ENCODE measurements at places on chromosomes 16 and 17.

DNA sequence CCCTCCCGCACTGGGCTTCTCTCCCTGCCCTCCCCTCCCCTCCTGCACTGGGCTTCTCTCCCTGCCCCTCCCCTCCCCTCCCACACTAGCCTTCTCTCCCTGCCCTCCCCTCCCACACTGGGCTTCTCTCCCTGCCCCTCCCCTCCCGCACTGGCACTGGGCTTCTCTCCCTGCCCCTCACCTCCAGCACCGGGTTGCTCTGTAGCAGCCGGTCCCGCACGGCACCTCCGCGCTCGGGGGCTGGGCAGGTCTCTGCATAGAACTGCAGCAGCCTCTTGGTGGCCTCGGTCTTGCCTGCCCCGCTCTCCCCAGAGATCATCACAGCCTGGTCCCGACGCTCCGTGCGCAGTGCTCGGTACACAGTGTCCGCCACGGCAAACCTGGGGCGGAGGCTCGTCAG, 9.8 kb downstream of the MYO1C start:
- DNase-seq = no peak

GRCh38 chr16:15613676-15614075, 29.3 kb downstream of the MARF1 start:
- no peak for DNase-seq

GRCh38 chr17:50210240-50211225, 9.1 kb upstream of the COL1A1 start:
- DNase-seq = peak; percentile 96

DNA sequence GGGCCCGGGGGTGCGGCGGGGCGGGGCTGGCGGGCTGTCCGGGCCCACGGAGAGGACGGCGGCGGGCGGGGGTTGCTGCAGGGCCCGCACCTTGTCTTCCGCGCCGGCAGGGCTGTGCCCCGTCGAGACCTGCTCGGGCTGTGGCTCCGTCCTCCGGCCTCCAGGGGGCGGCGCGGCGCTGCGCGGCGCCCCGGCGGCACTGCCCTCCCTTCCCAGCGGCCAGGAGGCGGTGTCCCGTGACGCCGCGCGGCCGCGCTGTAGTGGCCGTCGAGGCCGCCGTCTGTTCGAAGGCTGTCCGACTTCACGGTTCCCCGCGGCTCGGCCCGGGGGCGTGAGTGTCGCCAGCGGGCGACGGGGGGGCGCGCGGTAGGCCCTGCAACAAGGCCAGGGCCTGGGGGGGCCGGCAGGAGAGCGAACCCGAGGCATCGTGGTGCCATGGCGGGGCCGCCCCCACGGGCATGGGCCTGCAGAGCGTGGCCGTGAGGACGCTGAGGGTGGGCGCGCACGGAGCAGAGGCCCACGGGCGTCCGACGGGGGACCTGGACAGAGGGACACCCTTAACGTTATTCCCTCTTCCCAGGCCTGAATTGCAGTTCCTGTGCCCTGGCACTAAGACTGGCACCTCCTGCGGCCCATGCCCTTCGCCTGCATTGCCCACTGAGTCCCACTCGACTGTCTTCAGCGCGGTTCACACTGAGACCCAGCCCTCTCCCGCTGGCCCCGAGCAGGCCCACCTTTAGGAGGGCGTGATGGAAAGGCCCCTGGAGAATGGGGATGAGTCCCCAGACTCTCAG, at the start of gene PLEKHG4:
Gene PLEKHG4, plus strand, starts transcription at position 237 of the 794 bp plus-strand sequence. Its CDS starts 513 bp downstream, at position 750.
- no peak for DNase-seq

GRCh38 chr16:24635900-24636610, 93.4 kb upstream of the TNRC6A start:
- peak; percentile 94 for DNase-seq

- no peak for DNase-seq
Observed at GRCh38 chr16:88015806-88016140, 64.5 kb downstream of the BANP start.

DNA sequence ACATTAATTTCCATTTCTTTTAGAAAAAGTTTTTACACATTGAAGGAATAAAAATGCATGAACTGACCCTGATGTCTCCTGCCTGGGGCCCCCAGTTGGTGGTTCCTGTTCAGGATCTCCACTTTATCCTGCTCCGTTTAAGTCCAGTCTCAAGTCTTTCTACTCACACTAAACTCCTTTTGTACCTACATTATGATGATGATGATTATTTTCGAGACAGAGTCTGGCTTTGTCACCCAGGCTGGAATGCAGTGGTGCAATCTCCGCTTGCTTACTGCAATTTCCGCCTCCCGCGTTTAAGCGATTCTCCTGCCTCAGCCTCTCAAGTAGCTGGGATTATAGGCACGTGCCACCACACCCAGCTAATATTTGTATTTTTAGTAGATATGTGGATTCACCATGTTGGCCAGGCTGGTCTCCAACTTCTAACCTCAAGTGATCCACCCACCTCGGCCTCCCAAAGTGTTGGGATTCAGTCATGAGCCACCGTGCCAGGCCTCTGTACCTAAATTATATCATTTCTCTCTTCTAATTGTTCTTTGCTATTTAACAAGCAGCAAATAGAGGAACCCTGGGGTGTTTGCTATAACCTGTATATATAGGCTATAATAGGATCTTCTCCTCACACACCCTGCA, 2.2 kb upstream of the FOXK2 start:
- DNase-seq = no peak

DNA sequence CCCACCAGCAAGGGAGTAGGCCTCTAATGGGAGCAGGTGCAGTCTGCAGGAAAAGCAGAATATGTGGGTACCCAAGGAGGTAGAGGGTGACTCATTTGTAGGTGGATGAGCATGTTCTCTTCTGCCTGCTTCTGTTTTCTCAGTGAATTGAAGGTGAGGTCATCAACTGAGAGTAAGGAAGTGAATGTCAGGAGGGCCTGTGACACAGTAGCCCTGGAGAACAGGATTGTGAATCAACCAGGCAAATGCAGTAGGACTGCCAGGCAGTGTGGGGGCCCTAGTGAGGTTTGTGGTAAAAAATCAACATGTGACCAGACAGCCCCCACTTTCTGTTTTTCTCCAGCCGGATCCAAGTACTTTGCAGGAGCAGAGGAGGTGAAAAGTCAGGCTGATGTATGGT, 150.5 kb upstream of the SOX9 start:
- DNase-seq = no peak

- DNase-seq = no peak
Observed at GRCh38 chr17:58052945-58053715, 30.1 kb upstream of the DYNLL2 start.

- DNase-seq = peak; percentile 48
Observed at GRCh38 chr17:83032781-83033180, 46.6 kb upstream of the METRNL start.

DNA sequence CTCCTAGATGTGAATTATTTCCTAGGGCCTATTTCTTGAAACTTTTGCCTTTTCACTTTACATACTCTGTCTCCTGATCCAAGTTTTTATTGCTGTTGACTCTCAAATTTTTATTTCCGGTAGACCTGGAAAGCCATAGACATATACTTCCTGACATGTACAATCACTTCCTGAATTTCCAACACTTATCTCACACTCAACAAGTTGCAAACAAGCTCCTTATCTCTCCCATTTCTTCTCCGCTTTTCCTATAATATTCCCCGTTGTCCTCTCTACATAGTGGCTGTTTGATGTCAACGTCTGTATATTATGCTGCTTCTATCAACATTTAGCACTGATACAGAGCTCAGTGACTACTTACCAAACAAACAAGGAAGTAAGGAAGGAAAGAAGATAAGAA, 59.3 kb downstream of the IKZF3 start:
- no peak for DNase-seq

DNA sequence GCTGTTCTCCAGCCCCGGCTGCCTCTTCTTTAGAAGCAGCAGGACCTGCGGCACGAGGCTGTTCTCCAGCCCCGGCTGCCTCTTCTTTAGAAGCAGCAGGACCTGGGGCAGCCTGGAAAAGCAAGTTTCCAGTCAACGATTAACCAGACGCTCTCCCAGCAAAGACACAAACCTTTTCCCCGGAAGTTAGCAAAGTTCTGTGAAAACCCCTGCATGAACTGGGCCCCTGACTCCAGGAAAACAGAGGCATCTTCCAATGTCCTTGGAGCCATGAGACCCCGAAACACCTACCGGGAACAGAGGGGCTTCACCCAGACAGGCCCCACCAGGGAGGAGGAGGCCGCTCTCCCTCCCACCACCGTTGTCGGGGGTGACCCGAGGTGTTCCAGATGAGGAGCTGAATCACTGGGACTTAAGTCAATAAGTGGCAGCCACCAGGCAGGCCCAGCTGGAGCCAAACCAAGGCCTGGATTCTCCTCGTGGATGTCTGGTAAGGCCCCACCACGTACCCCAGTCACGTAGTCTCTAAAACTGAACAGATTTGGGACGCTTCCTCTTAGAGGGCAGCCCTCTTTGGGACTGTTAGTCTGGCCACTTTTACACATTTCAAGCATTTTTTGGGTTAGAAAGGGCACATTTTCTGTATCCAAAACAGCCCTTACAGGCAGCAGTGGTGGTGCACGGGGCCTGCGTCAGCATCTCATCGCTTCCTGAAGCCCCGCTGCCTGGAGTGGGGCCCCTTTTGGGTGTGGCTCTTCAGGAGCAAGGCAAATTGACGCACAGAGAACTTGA, at the start of gene RPH3AL:
Gene RPH3AL, minus strand, starts transcription at position 387 of the 792 bp plus-strand sequence. CDS start 25,264 bp downstream, outside the sequence.
- no peak for DNase-seq

GRCh38 chr16:75485230-75486013, 9.8 kb downstream of the CHST6 start:
- no peak for DNase-seq

DNA sequence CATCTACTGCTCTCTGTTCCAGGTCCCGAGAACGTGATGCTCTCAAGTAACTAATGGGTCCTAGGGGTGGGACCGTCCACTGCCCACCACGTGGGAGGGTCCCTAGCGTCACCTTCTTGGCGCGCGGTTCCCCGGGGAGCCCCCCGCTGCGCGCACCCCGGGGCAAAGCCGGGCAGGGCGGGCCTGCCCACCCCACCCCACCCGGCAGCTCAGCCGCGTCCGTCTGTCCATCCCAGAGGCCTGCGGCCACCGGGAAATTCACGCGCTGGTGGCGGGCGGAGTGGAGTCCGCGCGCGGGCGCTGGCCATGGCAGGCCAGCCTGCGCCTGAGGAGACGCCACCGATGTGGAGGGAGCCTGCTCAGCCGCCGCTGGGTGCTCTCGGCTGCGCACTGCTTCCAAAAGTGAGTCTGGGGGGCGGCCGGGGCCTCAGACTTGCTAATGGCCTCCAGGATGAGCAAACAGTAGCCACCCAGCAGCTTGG, 494 bp downstream of the PRSS41 start:
- no peak for DNase-seq

DNA sequence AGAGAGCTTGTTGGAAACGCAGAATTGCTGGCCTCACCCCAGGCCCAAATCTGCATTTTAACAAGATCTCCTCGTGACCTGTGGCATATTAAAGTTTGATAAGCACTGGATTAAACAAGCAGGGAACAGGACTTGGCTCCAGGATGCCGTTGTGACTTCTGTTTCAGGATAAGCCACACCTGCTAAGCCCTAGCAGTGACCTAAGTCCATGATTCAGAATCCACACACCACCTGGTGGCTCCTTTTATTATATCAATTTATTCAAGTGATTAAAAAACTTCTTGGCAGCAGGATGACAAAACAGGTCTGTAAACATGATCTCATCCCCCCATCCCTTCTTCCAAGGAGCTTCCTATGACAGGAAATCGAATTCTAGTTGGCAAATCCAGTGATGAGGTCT, 9.1 kb downstream of the NAGPA start:
- no peak for DNase-seq

DNA sequence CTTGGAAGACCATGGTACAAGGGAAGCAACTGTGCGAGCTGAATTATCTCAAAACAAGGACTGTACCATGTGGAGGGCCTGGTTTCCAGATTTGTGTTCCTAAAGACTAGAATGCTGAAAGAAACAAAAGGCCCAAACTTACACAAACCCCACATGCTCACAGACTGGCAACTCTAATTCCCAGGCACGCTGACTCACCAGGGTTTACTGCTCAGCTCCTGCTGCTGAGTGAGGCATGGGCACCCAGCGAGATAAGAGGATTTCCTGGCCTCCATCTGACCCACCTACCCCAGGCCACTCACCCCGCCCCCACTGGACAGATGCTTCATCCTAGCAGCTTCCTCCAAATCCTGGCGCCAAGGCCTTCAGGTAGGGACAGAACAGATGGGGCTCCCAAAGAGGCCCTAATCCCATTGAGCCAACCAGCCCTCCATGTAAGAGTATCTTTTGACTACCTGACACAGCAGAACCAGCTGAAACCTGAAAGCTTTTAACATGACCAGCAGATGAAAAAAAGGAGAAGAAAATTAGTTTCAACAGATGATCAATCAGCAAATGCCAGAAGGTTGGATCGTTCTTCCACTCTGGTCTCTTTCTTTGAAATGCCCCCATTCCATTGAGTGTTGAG, 33.9 kb downstream of the DCUN1D3 start:
- DNase-seq = no peak

DNA sequence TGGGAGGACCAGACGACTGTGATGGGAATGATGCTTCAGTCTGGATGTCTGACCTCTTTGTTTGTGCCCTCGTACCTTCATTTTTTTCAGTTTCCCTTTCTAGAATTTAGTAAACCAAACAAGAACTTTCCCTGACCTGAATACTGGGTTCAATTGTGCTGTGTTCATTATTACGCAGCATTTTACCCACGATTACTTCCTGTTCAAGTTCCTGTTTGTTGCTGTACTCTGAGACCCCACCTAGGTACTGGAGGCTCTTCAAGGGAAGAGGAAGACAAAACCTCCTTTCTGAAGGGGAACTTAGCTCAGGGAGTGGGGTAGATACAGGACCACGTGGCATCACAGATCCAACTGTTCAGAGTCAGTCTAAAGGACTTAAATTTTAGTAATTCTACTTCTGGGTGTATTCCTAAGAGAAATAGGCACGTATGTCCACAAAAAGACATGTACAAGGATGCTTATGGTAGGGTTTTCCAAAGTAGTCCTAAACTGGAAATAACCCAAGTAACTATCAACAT, 9.2 kb upstream of the PRKCB start:
- no peak for DNase-seq

DNA sequence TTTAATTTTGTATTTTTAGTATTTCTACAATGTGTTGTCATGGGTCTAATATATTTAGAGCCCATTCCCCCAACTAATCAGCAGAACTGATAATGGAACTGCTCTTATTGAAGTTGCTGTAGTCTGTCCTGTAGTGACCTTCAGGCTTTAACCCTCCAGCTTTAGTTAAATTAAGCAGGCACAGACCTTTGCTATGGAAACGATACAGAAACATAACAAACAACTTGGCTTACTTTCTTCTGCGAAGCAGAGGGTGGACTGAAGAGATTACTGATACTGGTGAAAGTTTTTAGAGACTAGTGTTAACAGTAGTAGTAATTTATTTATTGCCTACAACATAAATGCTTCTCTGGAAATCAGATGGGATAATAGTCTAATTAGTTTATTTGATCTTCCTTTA, 61.4 kb downstream of the NFATC3 start:
- no peak for DNase-seq

GRCh38 chr17:17638467-17638866, 42.8 kb upstream of the RAI1 start:
- no peak for DNase-seq

GRCh38 chr16:12061336-12062055, 85.0 kb downstream of the SNX29 start:
- DNase-seq = no peak

DNA sequence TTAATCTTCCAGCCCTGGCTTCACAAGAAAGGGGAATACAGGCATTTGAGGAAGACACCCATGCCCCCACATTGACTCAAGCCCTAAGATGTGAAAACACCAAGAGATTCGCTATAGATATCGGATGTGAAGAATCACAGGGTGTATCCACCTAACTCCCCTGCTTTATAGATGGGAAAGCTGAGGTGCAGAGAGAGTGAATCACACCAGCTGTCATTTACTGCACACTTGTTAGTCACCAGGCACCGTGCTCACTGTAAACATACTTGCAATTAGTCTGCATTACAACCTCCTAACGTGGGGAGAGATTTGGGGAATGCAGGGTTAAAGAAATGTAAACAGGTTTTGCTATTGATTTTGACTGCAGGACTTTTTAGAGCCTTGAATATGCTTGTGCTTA, 325.5 kb downstream of the C16orf95 start:
- no peak for DNase-seq

Measured in osteocyte (in vitro differentiated cells).